NCI-H1092 (cell line): ENCODE measurements at places on chromosomes 2 and 18.

GRCh38 chr2:25481381-25482300, 139.9 kb upstream of the DNMT3A start:
- DNase-seq = no peak

GRCh38 chr2:71045865-71046548, 22.4 kb upstream of the NAGK start:
- DNase-seq = no peak

- no peak for DNase-seq
Measured at GRCh38 chr2:143603035-143603655, 473.9 kb downstream of the ARHGAP15 start.

DNA sequence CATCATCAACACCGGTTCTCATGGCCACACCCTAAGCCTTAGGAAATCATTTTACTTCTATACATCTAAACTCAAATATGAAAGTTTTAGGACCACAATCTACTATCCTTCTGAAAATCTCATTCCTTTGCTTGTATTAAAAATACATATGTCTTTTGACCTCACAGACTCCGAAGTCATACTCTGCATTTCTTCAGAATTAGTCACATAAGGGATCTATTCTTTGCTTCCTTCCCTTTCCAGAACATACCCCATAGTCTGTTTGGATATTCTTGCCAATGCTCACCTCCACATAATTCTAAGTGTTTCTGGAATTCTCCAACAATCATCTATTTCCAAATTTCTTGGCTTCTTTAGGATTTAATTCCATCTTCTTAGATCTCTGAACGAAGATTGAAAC, 14.2 kb upstream of the DSG1 start:
- DNase-seq = no peak

GRCh38 chr2:149329489-149330126, 779 bp upstream of the LYPD6 start:
- peak; percentile 43 for DNase-seq

DNA sequence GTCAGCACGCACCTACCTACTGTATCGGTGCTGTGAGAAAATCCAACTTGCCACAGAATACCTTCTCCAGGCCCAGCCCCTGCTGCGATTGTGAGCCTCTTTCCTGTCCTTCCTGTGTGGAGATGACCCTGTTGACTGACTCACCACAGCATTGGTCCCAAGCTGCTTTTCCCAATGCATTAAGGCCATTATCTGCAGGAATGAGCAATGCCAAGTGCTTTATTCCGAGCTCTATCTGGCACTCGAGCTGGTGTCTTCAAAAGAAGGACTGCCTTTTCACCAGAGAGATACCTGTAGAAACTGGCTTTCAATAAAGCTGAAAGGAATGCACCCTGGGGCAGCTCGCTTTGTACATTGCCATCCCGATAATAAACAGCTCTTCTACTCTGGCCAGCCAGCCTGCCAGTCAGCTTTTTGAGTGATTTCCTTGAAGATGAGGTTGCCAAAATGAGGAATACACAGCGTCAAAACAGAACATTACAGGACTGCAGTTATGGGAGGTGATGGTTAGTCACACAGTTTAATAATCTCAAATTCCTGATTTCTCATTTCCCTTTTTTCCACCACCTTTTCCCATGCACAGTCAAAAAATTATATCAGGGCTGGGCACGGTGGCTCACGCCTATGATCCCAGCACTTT, 8.3 kb upstream of the RNF103 start:
- no peak for DNase-seq

DNA sequence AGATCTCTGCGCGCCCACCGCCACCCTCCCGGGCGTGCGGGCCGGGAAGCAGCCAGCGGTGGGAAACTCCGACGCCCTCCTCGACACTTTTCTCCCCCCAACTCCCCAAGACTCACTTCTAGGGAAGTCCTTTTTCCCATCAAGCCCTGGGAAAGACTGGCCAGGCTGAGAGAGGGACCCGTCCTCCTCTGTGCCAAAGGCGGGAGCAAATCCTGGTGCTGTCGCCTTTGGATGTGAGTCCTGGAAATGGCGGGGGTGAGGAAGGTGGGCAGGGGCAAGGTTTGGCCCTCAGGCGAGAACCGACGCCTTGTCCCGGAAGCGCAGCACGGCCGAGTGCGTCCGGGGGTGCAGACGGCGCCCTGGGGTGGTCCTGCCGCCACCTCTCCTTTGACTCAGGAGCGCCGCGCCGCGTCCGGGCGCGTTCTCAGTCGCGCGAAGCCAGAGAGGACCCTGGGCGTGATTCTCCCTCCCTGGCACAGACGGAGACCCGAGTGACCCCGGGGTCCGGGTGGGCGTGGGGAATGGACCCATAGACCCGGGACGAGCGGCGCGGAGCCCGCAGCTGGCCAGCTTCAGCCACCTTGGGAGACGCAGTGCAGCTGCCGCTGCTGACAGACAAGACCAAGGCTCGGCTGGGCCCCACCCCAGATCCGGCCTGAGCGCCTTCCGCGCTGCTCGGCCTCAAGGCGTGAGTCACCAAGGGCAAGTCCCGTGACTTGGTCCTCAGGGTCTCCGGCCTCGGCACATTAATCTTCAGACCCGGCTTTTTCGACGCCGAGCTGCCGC, 3.5 kb upstream of the LBX2 start:
- no peak for DNase-seq

GRCh38 chr2:171235262-171235881, 74.7 kb upstream of the TLK1 start:
- DNase-seq = no peak

DNA sequence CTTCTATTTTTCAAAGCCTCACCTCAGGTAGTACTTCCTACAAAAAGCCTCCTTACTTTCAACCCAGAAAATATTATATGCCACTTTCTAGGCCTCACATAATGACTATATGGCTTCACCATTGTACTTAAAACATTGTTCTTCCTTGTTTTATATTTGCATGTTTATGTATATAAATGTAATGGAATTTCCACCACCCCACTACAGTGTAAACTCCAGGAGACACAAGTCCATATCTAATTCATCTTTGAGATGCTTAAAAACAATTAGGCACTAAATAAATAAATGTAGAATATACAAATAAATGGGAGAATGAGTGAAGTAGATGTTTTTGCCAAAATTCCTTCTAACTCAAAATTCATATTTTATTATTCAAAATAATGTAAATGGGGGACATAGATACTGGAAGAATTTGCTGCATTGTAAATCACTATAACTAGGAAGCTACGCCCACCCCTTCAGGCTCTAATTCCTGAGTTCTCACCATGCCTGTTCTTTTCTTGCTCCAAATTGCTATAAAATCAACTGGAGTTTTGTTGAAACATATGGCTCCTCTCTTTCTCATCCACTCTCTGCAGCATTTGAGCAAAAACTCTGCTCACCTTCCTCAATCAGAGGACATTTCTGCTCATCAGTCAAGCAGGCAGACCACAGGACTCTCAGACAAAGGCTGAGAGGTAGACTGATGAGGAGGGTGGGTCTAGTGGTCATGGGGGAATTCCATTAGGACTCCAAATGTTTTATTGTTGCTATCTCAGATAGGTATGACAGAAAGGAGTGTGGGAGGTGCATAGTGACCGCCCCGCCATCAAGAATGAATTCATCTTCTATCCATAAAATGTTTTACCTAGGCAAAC, 243.0 kb downstream of the HNMT start:
- DNase-seq = no peak

DNA sequence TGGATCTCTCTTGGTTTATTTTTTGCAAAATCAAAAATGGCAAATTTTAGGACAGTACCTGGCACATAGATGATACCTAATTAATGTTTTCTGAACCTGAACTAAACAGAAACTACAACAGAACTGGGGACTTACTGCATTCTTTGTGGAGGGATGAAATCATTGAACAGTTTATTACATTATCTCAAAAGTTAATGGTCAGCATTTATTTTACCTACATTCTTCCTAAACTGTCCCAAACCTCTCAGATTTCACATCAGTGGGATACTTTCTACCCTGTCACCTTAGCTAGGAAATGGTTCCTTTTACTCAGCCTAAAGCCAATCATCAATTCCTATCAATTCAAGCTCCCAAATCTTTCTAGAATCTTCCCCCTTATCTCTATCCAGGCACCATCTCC, 10.3 kb downstream of the NIF3L1 start:
- DNase-seq = no peak

DNA sequence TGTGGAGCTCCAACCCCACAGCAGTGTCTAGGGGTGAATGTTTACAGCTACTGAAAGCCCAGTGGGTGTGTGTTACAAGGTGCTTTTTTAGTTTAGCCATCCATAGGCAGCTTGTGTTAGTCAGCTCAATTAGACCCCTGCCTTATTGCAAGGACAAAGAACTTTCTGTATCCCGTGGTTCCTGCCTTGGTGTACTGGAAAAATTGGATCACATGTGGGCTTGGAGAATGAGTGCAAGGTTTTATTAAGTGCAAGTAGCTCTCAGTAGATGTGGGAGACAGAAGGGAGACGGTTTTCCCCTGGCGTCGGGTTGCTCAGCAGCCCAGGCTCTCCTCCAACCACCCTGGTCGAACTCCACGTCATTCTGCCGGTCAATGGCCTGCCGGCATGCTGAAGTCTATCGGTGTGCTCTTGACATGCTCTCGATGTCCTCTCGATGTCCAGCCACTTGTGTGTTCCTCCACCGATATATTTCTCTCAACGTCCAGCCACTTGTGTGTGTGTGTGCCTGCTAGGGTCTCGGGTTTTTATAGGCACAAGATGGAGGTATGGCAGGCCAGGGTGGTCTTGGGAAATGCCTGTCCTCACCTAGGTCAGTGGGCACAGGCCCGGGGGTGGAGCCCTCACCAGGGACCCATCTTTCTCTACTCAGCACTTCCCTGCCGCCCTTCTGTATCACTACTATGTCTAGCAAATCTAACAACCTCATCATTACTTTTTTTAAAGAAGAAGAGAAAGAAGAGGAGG, 13.8 kb downstream of the FANCL start:
- DNase-seq = no peak

DNA sequence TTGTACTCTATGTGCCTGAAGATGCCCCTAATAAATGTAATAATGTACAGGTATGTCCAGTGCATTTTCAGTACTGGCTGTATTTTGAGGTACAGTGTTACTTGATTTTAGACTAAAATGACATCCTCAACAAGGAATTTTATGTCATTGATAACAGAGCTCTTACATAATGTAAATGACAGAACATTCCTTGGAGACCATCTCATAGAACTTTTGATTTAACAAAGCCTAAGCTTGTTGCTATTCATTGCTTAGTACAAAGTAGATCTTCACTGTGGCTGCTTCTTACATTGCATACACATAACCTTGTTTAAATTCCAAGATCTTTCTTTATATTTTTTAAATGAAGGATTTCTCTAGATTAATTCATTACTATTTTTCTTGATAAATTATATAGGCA, 24.1 kb downstream of the DYNC1I2 start:
- DNase-seq = no peak

GRCh38 chr2:202355993-202356505, 20.1 kb upstream of the BMPR2 start:
- DNase-seq = no peak

GRCh38 chr18:76522551-76522950, 27.5 kb upstream of the ZNF516 start:
- DNase-seq = no peak

- DNase-seq = peak; percentile 8
Measured at GRCh38 chr2:207073801-207074678, 91.7 kb downstream of the KLF7 start.
